ENCODE measurements at places on chromosomes 6 and 20.

GRCh38 chr6:146027586-146028251 lies 1.1 kb upstream of the GRM1 start:
- no peak for DNase-seq

DNA sequence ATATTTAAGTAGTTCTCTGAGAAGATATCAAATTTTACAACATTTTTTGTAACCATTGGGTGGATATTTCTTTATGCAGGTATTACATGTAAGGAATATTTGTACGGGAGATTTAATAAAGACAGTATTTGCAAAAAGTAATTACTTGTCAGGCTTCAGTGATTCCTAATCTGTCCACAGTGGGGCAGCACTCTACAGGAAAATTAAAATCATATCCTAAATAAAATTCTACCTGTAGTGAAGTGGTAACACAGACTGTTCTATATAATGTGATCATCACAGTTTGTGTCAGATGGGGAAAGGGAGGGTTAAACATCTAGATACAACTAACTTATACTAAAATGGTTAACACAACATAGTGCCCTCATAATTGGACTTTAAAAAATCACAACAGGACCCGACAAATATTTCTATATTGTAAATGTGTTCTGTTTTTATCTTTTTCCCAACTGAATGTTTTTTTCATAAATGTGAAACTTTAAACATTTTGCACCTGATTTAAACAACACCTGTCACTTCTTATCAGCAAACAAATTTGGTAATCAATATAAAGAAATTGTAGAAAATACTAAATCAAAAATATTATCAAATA lies 145.6 kb upstream of the MANEA start:
- no peak for DNase-seq

DNA sequence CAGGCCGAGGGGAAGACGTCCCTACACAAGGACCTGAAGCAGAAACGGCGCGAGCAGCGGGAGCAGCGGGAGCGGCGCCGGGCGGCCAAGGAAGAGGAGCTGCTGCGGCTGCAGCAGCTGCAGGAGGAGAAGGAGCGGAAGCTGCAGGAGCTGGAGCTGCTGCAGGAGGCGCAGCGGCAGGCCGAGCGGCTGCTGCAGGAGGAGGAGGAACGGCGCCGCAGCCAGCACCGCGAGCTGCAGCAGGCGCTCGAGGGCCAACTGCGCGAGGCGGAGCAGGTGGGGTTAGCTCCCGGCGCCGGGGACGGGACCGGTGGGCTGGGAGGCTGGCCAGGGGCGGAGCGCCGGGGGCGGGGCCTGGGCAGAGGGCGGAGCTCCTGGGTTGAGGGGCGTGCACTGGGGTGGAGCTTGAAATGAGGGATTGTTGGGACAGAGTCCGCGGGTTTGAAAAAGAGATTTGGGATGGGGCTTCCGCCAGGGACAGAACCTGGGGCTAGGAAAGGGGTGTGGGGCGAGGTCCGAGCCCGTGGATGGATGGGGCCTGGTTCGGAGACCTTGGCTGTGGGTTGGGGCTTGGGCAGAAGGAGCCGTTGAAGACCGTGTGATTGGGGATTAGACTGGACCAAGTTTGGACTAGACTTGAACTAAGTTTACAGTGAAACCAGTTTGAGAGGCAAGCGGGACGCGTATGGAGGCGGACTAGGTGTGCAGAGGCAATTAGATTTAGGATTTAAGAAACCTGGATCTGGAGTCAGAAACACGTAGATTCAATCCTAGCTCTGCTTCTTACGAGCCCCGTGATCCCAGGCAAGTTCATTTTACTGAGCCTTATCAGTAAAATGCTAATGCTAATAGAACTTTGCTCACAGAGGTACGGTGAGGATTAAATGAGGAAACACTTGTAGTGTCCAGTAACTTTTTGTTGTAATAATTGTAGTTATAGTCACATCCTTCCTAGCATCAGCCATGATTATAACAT lies 20.9 kb downstream of the DEF6 start:
- DNase-seq: no peak

- no peak for DNase-seq
Measured at GRCh38 chr6:138253731-138254130, 35.4 kb upstream of the PBOV1 start.

DNA sequence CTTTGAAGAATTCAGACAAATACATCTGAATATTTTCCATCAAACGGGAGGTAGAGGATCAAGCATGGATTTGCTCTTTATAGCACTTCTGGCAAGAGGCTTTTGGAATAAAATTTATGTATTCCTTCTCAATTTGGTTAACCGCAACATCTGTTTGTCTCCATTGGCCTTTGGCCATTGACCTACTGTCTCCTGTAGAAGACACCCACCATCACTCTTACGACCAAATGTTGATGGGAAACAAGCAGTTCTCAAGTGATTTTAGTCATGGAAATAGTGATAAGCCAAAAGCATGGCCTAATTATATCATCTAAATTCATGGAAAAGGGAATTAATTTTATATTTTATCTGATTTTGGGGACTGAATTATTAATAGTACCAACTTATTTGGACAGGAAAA lies 591.9 kb downstream of the CD109 start:
- no peak for DNase-seq

- DNase-seq: no peak
Measured at GRCh38 chr6:2687456-2687855, 63.3 kb downstream of the MYLK4 start.

DNA sequence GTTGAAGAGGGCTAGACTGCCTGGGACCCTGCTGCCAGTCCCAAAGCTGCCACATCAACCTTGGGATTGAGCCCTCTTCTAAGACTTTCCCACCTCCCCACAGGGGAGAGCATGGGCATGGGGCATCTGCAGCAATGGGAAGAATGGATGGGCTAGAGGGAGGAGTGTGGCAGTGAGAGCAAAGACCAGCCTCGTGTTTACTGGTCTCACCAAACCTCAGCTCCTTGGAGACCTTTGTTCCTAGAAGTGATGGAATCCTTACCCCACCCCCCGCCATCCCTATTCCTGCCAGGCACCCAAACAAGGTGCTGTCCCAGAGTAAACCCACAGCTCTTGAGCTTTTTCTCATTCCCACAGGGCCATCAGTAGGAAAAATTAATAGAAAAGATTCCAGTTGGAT lies 20.0 kb upstream of the ARMC12 start:
- DNase-seq: no peak

- DNase-seq: no peak
Measured at GRCh38 chr6:128606611-128607010, 86.2 kb upstream of the PTPRK start.

DNA sequence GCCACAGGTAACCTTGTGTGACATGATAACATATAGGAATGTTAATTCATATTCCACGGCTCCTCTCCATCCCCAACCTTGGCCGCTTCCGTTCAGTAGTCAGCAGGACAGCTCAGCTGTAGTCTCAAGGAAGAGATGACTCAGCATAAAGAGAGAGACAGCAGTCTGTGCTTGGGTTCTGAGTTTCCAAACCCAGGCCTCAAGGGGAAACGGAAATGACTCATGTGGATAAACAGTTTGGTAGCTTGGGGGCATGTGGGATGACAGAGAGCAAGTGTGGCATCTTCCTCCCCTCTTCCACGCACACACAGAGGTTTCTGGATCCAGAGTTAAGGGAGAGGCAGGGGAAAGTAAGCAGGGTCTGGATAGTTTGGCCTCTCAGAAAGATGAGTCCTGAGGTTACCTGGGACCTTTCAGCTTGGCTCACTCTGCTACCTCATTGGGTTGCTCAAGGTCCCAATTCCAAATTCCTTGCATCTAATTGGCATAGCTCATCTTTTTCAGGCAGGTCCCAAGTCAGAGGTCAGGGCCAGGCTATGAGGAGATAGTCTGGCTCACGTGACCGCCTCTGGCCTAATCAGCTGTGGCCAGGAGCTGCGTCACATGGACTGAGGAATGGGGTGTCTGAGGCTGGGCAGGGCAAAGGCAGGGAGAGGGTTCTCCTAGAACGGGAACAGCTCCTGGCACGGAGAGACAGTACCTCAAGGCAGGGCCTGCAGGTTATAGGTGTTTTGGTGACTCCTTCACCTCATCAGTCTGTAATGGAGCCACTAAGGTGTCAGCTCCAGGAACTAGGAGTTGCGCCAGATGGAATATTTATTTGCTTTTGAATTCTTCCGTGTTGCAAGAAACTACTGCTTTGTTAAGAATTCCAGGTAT lies 36.5 kb upstream of the MLN start:
- no peak for DNase-seq

GRCh38 chr6:99588618-99589289 lies 17.9 kb upstream of the PRDM13 start:
- DNase-seq: no peak

- no peak for DNase-seq
Measured at GRCh38 chr6:109082188-109082577, 12.5 kb downstream of the SESN1 start.

- DNase-seq: no peak
Measured at GRCh38 chr6:25458485-25458884, 179.3 kb downstream of the CARMIL1 start.

GRCh38 chr6:87155842-87156815 lies 764 bp downstream of the ZNF292 start:
- DNase-seq: no peak

GRCh38 chr6:46347669-46348068 lies 143.6 kb downstream of the RCAN2 start:
- no peak for DNase-seq

- DNase-seq: no peak
Measured at GRCh38 chr20:50776122-50776817, 18.6 kb upstream of the BCAS4 start.

GRCh38 chr6:96153775-96154174 lies 138.0 kb downstream of the FUT9 start:
- no peak for DNase-seq

- no peak for DNase-seq
Measured at GRCh38 chr6:105301756-105302616, 100.9 kb downstream of the PREP start.

DNA sequence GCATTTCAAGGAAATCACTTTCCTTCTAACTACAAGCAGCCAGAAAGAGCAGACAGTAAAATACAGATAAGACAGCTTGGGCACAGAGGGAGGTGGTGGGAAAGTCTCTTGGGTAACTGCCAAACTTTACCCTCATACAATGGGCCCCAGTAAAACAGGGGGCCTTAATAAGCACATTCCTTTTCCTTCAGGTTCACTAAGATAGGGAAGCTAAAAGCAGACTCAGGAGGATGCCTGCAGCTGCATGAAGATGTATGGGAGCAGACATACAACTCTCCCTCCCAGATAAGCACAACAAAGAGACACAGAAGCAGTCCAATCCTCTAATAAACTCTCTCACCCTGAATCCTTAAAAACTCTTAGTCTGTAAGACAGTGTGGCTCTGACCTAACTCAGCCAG lies 49.0 kb downstream of the SIM1 start:
- no peak for DNase-seq

- DNase-seq: no peak
Measured at GRCh38 chr6:17470938-17471327, 77.5 kb downstream of the CAP2 start.

DNA sequence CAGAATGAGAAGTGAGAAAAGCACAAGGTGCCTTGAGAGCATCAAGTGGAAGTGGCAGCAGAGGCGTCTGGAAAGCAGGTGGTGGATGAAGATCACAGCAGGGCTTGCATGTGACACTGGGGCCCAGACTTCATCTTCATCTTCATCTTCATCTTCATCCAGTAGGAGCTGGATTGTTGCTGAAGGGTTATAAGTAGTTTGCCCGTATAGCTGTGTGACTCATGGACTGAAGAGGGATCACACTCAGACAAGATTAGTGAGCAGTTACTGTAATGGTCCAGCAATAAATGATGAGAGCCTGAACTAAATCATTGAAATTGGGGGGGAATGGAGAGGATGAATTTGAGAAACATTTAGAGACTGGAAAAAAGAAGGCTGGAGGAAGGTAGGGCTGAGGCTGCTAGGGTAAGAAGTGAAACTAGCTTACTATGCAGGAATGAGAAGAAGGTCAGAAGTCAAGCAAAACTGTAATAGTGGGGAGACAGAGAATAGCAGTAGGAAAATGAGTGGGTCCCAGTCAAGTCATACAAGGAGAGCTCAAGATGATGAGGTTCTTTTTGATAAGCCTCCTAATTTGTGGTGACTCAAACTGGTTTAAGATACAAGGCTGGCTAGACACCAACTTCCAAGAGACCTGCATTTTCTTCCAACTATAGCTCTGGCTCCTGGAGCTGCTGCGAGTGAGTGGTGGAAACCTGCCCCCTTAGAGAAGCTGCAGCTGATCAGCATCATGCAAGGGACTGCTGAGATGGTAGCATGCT lies 92.3 kb upstream of the BEND6 start:
- DNase-seq: no peak

GRCh38 chr6:43325876-43326275 lies 17.2 kb upstream of the CRIP3 start:
- no peak for DNase-seq

GRCh38 chr20:7765221-7765620 lies 175.0 kb downstream of the HAO1 start:
- DNase-seq: no peak

- no peak for DNase-seq
Measured at GRCh38 chr6:44622956-44623355, 235.4 kb downstream of the CDC5L start.

GRCh38 chr6:7675353-7675945 lies 50.5 kb upstream of the BMP6 start:
- no peak for DNase-seq

GRCh38 chr6:107523054-107523791 lies 33.3 kb downstream of the SOBP start:
- no peak for DNase-seq

DNA sequence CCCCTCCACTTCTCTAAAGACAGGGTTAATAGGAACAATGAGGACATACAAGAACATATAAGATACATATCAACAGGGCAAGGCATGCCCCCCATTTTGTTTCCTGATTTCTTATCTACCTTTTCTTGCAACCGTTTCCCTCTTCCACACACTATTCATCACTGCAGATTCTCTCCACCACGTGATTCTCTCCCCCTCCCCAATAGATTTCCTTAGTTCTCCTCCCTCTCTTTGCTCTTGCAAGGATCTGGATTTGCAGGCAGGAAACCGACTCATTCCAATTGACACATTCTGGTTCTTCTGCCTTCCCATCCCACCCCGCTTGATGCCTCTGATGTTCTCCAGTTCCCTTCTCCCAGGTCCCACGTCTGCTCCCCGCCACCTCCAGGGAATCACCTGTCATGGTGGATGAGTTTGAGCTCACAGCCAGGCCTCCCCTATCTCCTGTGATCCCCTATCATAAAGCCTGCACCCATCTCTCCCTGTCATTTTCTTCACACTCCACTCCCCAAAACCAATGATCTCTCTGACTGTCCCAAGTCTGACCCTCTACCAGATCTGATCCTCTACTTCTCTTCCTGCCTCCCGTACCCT lies 7.5 kb downstream of the GABBR1 start:
- no peak for DNase-seq

GRCh38 chr6:161660666-161661571 lies 387.1 kb upstream of the AGPAT4 start:
- no peak for DNase-seq

- no peak for DNase-seq
Measured at GRCh38 chr6:39653612-39654011, 71.6 kb downstream of the KIF6 start.

Data from esophagus squamous epithelium (tissue), 5 donors.